ENCODE measurements at places on chromosomes 7 and 10. TPM values are rescaled to one million over a fixed set of nuclear protein-coding genes. Genes with fewer than 3 reads are reported as not detected.

GRCh38 chr10:36676756-36677430, 448.5 kb upstream of the ANKRD30A start:
- DNase-seq = no peak

The CPXM2 gene
- total RNA-seq = 2.7 TPM

- DNase-seq = no peak
Measured at GRCh38 chr7:65310761-65311160, 62.9 kb upstream of the ZNF92 start.

- DNase-seq = no peak
Measured at GRCh38 chr10:14787938-14788337, 13.2 kb upstream of the FAM107B start.

The CACNA2D1 gene
- total RNA-seq = 88.1 TPM

Data from dorsolateral prefrontal cortex (tissue), 122 donors.